ENCODE measurements at places on chromosomes 5 and 9.

- no peak for DNase-seq
Observed at GRCh38 chr5:141518618-141519015, 29.7 kb downstream of the PCDHGC5 start.

- DNase-seq = no peak
Observed at GRCh38 chr5:157196045-157196444, 15.4 kb downstream of the ITK start.

GRCh38 chr9:107890921-107891465 lies 401.4 kb upstream of the KLF4 start:
- no peak for DNase-seq

DNA sequence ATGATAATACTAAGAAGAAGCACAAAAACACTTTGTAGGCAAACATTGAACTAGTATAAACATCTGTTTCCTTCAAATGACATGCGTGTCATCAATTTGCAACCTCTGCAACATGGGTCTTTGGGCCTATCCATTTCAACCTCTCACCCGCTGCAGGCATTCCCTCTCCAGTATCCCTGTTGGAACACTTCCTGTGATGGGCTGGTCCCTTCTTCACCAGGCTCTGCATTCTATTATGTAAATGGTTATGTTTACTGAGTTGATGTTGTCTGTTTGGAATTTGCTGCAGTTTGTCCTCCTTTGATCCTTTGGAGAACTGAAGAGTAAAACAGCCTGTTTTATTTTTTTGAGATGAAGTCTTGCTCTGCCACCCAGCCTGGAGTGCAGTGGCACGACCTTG lies 16.6 kb upstream of the TBC1D2 start:
- no peak for DNase-seq

- no peak for DNase-seq
Observed at GRCh38 chr9:80797831-80798688, 891.3 kb downstream of the TLE1 start.

- no peak for DNase-seq
Observed at GRCh38 chr9:4821133-4821532, 28.4 kb downstream of the RCL1 start.

DNA sequence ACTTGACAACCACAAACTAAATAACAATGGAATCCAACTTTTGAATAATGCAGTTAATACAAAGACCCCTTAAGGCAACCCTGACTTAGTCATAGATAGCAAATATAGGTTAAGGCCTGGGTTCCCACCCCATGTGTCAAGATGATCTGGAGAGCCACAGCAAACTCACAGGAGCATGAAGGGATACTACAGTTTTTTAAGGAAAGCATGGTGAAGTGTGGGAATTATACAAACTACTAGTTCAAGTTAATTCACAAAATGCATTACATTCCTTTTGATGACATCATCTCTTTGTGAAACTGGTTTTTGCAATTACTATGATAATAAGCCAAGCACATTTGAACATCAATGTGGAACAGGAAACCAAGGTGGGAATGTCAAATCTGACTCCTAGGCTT lies 50.6 kb downstream of the LHFPL2 start:
- no peak for DNase-seq

- DNase-seq = no peak
Observed at GRCh38 chr5:170746075-170746960, 37.2 kb upstream of the GABRP start.

- DNase-seq = no peak
Observed at GRCh38 chr9:129720181-129720864, 32.5 kb downstream of the PTGES start.

- no peak for DNase-seq
Observed at GRCh38 chr5:4230786-4231641, 635.4 kb downstream of the IRX1 start.

DNA sequence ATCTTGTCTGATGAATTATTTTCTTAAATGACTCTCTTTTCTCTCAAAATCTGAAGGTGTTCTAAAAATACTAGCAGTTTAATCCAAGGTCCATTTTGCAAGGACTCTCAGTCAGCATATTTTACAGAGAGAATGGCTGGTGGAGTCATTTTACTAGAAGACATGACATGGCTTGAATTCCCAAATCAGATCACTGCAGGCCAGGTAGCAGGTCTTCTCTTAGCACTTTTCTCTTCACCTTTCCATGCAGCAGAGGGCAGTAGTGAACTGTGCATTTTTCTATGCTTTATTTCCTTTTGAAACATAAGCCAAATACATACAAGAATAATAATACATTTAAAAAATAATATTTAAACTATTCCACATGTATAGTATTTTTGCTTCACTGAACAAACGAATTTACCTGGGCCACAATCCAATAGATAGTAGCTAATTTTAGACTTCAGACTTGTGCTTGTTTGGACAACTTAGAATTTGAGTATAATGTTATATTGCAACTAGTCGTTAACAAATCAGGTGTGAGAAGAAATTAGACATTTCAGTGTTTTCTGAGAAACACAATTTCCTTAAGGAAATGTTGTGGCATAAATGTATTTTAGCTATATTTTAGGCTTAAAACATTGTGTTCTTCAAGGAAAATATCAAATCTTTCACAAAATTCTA lies 289.4 kb upstream of the DAB2 start:
- no peak for DNase-seq

GRCh38 chr9:82206490-82206889 lies 217.9 kb downstream of the SPATA31D1 start:
- DNase-seq = no peak

- no peak for DNase-seq
Observed at GRCh38 chr5:5250758-5251157, 110.6 kb downstream of the ADAMTS16 start.

GRCh38 chr9:87599901-87600610 lies 102.4 kb downstream of the DAPK1 start:
- no peak for DNase-seq

- DNase-seq = no peak
Observed at GRCh38 chr5:113190347-113190746, 213.7 kb downstream of the DCP2 start.

GRCh38 chr9:109519366-109519765 lies 21.3 kb upstream of the PTPN3 start:
- no peak for DNase-seq

DNA sequence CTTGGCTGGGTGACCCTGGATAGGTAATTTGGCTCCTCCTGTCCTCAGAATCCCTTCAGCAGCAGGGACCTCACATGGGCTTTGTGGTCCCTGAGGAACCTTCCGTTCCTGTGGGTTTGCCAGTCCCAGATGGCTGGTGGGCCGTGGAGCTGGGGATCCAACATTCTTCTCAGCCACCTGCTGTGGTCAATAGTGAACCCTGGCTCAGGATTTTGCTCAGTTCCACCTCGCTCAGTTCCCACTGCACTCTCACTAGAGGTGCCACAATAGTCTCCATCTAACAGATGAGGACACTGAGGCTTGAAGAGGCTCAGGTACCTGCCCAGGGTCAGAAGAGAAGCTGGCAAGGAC lies 17.1 kb upstream of the SPOUT1 start:
- DNase-seq = no peak

DNA sequence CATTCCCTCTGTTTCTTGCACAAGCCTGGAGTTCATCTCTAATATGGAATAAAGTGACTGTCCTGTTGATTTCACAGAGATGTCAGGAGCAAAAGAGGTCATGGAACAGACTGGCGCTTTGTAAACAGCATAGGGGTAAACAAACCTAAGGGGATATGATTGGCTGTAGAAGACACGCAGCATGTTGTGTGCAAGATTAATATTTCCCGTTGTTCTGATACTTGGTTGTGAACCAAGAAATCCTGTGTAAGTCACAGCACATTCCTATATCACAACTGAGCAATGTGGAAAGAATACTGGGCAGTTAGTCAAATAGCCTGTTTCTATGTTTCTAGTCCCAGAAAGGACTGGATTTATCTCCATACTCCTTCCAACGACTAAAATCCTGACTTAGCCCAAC lies 3.2 kb downstream of the ADAMTS12 start:
- no peak for DNase-seq

DNA sequence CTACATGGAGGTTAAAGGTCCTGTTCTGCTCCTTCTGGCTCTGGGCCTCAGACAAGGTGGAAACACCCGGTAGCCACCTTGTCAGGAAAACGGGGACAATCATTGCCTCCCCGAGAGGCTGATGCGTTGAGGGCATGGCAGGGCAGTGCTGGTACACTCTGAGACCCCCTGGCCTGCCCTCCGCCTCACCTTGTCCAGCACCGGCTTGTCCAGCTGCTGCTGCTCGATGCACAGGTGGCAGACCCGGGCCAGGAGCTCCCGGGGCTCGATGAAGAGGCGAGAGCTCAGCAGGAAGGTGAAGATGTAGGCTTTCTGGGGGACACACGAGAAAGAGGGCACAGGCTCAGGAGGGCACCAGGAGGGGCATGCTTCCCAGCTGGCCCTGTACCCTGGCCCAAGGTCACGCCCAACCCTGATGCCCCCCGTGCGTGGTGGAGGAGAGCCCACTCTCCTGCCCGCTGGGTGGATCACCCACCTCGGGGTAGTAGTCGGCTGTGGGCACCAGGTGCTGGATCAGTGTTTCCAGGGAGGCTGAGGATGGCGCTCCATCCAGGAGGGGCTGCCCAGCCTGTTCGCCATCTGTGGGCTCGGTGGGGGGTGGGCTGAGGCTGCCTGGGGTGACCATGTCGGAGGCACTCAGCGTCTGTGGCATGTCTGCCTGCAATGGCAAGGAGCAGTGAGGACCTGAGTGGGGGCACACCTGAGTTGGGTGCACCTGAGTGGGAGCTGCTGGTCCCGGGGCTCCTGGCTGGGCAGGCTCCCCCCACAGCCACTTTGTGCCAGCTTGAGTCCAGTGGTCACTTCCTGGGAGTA lies 66.0 kb upstream of the RNF130 start:
- DNase-seq = no peak

DNA sequence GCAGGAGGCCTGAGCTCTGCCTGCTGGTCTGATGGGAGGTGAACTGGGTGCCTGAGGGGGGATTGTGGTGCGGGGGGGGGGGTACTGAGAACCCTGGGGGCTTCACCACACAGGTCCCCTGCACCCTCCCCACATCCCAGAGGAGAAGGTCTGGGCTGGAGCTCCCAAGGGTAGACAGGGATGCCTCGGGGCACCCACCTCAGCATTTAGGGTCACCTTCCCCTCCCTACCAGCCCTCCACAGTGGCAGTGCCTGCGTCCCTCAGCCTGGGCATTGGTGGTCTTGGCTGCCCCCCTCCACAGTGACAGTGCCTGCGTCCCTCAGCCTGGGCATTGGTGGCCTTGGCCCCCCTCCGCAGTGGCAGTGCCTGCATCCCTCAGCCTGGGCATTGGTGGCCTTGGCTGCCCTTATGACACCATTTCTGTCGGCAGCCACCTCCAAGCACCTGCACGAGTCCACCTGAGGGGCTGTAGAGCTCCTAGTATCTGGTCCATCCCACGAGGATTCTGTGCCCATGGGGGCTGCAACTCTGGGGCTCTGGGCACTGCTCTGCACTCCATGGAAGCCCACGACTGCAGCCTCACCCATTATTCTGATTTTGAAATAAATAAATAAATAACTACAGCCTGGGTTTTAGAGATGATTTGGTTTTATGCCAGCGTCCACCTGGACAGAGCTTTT lies 21.5 kb downstream of the NKD2 start:
- DNase-seq = no peak

DNA sequence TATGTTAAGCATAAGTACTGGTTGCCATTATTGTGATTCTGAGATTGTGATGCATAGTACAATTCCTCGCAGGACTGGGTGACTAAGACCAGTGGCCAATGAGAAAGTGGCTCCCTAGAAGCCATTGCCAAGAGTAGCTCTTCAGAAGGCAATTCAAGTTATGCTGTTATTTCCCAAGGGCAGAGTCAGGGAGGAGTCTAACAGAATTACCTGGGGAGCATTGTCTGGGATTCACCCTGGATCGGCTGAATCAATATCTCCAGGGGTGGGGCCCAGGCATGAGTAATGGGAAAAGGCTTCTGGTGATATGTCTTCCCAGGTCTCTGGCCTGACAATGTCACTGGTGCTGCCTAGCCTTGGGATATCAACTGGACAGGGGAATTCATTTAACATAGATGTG lies 10.9 kb upstream of the ARHGEF28 start:
- DNase-seq = no peak

DNA sequence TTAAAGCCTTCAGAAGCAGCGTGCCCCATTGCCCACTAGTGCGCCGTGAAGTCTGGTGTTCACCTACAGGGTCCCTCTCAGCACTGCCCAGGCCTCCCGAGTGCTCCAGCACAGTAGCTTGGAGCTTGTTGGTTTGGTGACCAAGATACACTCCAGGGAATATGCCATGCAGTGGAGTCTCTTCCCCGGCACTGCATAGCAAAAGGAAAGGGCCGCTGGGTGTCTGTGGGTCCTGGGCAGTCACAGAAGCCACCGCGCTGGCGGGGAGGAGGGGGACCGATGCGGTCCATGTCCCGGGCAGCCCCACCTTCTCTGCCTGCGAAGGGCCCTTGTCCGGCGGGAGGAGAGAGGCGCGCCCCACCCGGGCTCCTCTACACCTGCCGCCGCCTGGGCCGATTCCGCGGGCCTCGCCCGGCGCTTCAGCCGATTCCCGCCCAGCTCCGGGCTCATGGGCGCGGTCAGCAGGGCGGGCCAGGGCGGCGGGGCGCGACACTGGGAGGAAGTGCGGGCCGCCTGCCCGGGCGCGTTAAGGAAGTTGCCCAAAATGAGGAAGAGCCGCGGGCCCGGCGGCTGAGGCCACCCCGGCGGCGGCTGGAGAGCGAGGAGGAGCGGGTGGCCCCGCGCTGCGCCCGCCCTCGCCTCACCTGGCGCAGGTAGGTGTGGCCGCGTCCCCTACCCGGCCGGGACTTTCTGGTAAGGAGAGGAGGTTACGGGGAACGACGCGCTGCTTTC lies at the start of gene SYK:
Gene SYK, plus strand, starts transcription at position 579 of the 732 bp plus-strand sequence. CDS start 42,080 bp downstream, outside the sequence.
- DNase-seq = no peak

DNA sequence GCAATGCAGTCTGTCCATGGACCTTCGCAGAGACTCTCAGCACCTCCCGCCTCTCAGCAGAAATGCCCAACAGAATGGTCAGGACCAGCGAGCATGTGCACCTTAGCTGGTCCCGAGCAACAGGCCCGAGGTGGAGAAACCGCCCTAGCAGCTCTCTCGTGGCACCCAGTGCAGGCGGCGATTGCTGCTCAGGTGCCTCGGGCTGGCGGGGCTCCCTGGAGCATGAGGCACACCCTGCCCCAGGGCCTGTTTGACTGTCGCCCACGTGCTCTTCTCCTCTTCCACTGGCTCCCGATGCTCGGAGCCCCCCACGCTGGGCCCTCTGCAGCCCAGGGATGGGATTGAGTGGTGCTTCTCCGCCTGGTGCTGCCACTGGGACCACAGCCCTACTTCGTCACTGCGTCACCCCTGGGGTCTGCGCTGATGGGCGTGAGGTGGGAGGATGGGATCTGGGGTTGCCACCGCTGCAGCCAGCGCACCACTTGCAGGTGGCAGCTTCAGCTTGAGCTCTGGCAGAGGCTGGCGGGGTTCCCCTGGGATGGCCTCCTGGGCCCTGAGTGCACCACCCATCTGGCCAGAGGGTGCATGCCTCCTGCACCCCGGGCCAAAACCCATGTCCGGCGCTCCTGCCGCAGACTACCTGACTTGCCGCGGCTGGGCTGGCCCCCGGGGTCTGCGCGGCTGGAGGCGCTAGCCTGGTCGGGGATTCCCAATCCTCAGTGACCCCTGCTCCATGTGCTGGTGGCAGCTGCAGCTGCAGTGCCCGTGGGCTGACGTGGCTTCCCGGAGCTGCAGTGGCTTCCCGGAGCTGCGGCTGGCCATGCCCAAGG lies 244.2 kb downstream of the FOXD4L6 start:
- no peak for DNase-seq

GRCh38 chr5:86885489-86886230 lies 267.9 kb downstream of the COX7C start:
- DNase-seq = no peak

Data from T-helper 22 cell (primary cell).